Fibroblast of mammary gland (primary cell): ENCODE measurements at places on chromosomes 11 and 22.

DNA sequence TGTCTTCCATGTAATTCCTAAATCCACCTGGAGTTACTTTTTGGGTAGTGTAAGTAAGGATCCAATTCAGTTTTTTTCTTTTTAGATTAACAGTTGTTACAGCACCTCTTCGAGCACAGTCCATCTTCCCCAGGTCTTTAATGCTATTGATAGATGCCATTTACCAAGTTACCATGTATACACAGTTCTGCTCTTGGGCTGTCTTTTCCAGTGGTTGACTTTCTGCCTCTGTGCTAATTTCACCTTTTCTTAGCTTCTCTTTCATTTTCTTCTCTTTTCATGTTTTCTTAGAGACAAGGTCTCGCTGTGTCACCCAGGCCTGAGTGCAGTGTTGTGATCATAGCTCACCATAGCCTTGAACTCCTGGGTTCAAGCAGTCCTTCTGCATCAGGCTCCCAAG, 12.0 kb downstream of the ATXN10 start:
- DNase-seq: no peak

DNA sequence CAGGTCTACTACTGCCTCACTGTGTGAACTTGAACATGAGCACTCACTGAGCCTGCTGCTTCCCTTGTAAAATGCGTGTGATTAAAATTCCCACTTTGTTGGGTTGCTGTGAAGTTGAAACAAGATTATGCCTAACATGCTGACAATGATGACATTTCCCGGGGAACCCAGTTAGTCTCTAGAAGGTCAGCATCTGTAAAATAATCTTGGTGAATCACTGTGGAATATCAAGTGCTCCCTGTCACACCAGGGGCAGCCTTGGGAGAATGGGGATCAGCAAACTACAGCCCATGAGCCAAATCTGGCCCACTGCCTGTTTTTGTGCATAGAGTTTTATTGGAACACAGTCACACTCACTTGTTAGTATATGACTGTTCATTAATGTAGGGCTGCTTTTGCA, 335.2 kb downstream of the MIAT start:
- DNase-seq: no peak

- peak; percentile 77 for DNase-seq
These were observed 6.9 kb upstream of the POLDIP3 start for GRCh38 chr22:42621505-42622002.

DNA sequence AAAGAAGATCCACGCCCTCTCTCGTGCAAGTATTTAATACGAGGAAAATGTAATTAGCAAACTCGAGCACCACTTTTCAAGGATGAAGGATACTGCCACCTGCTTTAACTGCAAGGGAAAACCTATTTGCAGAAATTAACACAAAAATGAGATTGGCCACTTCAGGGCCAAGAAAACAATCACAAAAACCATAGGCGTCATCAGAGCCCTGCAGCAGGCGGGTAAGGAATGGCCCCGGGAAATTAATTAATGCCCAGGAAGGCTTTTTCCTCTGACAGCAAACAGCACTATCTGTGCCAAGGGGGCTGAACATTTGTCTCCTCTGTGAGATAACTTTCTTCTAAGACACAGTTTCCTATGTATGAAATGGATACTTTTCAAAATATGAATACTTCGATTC, 255.7 kb downstream of the CTTN start:
- DNase-seq: no peak

DNA sequence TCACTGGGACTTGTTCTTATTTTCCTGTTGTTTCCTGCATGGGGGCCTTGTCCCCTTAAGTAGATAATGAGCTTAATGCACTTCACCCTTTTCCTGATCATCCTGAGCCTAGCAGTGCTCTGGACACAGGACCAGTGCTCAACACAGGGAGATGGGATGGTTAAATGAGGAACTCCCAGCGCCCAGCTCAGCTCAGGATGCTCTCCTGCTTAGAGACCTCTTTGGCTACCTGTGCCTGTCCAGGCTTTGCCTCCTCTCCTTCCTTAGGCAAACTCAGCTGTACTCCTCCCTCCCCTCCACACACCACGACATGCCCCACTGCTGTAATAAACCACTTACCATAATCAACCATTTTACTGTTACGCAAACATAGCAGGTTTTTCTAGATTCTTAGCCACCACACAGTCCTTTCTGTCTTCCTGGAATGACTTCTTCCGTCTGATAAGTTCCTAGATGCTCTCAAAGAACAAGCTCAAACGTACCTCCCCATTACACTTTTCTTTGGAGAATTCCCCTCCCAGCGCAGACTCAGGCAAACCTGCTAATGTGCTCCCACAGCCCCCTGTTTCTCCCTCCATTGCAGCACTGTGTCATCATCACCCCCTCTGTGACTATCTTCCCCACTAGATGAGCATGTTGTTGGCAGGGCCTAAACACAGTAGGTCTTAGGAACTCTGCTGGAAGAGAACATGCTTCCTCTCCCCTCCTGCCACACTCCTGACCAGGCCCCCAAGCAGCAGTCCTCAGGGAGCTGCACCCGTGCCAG, 113.6 kb downstream of the MICAL2 start:
- DNase-seq: no peak

- DNase-seq: no peak
These were observed 158.1 kb downstream of the FBXO7 start for GRCh38 chr22:32632512-32633315.

- no peak for DNase-seq
These were observed 426.7 kb upstream of the B3GAT1 start for GRCh38 chr11:134838708-134839107.

DNA sequence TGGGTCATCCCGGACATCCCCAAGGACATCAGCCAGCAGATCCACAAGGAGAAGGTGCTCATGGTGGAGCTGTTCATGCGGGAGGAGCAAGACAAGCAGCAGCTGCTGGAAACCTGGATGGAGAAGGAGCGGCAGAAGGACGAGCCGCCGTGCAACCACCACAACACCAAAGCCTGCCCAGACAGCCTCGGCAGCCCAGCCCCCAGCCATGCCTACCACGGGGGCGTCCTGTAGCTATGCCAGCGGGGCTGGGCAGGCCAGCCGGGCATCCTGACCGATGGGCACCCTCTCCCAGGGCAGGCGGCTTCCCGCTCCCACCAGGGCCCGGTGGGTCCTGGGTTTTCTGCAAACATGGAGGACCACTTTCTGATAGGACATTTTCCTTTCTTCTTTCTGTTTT, 15.3 kb upstream of the FADD start:
- DNase-seq: no peak

DNA sequence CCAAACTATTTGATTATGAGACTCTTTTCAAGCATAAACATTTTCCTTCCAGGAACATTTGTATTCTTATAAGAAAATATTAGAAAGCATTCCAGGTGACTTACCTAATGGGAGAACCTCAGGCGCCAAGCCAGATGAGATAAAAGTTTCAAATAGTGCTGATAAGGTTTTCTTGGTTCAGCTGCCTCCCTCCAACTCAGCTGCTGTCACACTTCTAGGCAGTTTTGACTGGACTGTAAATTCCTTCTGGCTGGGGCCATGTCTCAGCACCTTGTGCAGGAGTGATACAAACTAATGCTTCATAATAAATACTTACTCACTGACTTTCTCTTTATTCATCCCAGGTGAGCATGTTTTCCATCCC, 131.1 kb downstream of the MED15 start:
- DNase-seq: no peak

GRCh38 chr11:89736566-89736965, 26.5 kb downstream of the TRIM77 start:
- DNase-seq: no peak

DNA sequence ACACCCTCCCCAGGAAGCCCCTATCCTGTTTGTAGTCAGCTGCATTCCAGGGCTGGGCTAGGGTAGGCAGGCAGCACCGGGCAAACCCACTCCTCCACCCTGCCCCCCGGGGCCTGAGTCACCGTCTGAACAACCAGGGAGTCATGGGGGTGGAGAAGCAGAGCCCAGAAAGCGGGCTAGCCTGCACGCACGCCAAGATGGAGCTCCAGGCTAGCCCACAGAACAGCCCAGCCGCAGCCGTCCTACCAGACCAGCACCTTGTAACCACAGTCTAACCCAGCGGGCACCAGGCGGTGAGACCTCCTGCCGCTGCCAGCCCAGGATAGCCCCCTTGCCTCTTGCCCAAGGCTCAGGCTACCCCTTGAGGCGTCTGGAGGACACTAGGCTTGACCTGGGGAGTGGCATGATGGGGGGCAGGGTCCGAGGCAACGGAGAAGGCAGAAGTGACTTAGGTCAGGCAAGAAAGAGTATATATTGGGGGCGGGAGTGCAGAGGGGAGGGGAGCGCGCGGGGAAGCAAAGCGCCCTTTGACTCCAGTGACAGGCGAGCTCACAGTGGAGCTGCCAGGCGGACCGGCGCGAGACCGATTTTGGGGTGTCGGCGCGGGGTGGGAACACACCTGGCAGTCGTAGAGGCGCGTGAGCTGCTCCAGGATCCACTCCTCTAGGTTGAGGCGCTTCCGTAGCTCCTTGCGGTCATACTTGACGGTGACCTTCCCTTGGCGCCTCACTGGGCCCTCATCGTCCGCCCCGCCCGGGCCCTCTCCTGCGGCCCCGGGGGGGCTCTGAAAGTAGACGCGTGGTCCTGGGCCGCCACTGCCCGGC, 734 bp downstream of the PPP1R14B start:
- peak; percentile 91 for DNase-seq

DNA sequence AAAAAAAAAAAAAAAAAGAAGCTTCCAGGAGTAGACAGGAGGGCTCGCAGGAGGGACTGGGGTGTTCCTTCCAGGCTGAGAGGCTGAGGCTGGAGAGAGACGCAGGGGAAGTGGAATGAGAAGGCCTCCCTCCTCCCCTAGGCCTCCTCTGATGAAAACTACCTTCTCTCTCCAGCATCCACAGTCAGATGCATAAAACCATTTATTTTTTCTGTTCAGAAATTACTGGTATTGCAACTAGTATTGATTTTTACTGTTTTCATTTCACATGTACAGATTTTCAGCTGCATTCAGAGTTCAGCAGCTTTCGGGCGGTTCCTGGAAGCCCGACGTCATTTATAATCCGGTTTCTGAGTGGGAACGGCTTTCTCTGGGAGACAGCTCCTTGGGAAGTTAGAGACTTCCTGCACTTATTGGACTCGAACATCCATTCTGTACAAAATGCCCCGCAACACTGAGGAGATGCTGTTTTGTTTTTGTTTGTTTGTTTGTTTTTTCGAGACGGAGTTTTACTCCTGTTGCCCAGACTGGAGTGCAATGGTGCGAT, 6.9 kb upstream of the NFAM1 start:
- DNase-seq: no peak

DNA sequence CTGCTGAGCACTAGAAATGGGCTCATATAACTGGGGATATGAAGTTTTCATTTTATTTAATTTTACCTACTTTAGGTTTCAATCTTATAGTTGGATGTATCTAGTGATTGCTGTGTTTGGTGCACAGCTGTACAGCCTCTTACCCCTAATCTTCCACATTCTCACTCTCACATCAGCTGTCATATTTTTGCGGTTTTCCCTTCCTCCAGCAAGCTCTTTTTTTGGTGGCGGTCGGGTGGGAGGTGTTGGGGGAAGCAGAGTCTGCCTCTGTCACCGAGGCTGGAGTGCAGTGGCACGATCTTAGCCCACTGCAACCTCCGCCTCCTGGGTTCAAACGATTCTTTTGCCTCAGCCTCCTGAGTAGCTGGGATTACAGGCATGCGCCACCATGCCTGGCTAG, 445.1 kb upstream of the ISX start:
- no peak for DNase-seq

DNA sequence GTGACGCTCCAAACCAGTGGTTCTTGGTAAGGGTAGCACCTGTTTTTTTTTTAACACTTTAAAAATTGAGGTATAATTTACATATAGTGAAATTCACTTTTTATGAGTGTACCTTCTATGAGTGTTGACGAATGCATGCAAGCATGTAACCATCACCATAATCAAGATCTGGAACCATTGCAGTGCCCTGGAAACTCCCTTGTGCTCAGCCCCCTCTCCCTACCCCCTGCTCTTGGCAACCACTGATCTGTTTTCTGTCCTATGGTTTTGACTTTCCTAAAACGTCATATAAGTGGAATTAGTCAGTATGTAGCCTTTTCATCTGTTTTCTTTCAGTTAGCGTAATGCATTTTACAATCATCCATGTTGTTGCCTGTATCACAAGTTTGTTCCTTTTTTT, 212.2 kb downstream of the GRIK4 start:
- DNase-seq: no peak

- DNase-seq: no peak
These were observed 20.0 kb downstream of the PRRG4 start for GRCh38 chr11:32849761-32850160.

DNA sequence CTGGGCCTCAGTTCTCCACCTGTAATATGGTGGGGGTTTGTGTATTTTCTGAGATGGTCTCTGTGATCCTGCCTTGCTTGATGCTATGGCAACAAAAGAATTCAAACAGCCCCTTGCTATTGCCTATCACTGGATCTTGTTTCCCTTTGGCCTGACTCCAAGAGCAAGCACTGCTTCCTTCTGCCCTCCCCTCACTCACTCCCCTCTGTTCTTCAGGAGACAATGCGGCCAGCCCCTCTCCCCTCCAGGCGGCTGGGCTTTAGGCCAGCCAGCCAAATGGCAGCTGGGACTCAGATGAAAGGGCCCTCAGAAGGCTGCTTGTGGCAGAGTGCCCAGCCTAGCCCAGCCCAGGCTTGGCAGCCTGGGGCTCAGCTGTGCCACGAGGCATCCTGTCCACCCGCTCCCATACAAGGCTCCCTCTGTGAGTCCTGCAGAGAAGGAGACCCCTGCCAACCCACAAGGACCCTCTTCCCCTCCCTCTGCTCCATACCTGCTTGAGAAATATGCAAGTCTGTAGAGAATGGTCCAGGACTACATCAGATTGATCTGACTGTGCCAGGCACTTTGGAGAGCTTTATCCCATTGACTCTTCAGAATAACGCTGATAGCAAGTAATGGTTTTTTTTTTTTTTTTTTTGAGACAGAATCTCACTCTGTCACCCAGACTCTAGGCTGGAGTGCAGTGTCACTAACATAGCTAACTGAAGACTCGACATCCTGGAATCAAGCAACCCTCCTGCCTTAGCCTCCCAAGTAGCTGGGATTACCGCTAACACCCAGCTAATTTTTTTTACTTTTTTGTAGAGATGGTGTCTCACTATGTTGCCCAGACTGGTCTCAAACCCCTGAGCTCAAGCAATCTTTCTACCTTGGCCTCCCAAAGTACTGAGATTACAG, 7.6 kb upstream of the KCTD14 start:
- no peak for DNase-seq

GRCh38 chr11:358129-358800, 11.0 kb upstream of the B4GALNT4 start:
- DNase-seq: no peak

DNA sequence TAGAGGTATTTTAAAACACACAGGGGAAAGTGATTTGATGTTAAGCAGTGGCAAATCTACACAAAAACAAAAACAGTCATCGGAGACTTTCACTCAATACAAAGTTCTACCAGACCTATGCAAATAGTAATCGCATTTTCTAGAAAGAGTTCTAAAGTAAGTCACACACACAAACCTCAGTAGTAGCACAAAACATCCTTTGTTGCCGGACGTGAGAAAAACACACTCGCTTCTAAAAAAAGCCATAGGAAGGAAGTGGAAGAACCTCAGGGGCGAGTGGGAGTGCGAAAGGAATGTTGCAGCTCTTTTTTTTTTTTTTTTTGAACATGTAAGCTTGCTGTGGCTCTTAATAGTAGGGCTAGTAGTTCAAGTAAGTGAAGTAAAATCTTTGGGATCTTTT, 88.9 kb downstream of the MAML2 start:
- peak; percentile 45 for DNase-seq

GRCh38 chr22:43270314-43270908, 72.8 kb downstream of the SCUBE1 start:
- no peak for DNase-seq

GRCh38 chr11:71112990-71113389, 139.4 kb downstream of the SHANK2 start:
- DNase-seq: no peak

- peak; percentile 68 for DNase-seq
These were observed 13.9 kb downstream of the KCNE3 start for GRCh38 chr11:74453373-74453975.
